ENCODE measurements at places on chromosomes 5 and 9.

DNA sequence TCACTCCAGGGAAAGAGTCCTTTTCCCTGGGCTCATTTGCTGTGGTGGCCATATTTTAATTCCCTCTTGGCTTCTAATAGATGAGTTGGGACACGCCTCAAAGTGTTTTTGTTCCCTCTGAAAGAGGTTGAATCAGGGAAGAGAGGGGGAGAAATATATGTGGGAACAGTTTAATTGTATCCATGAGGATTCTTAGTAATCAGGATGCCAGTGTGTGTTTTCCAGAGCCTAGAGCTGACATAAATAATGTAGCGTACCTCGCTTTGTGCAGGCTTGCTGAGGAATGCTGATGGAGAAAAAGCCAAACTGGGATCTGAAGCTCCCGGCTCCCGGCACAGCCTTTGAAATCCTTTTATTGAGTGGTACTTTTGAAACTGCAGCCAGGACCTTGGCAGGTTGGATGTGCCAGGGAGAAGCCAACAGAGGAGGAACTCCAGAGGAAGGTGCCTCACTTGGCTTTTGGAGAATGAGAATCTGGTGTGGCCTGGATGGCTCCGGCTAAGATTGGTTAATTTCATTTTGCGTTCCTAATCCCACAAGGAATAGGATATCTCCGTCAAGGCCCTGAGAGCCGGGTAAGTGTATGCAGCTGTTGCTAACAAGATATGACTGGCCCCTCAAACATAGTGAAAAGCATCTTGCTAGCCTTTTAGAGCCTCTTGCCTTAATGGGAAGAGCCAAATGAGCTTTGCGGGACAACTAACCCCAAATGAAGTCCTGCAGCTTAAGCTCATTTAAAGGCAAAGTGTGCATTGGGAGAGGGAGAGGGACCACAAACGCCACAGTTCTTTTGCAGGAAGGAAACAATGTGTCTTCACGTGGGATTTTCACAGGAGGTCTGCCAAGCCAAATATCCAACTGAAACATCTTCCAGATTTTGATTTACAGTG is 471.1 kb upstream of the WWC1 start:
- no peak for DNase-seq

GRCh38 chr9:33686942-33687341 is 108.4 kb upstream of the PRSS3 start:
- no peak for DNase-seq

GRCh38 chr5:119458911-119459632 is 6.8 kb downstream of the HSD17B4 start:
- DNase-seq, result no peak

GRCh38 chr9:130237763-130238524 is 27.6 kb upstream of the HMCN2 start:
- no peak for DNase-seq

- no peak for DNase-seq
Observed at GRCh38 chr5:150081541-150082283, 4.6 kb downstream of the CSF1R start.

DNA sequence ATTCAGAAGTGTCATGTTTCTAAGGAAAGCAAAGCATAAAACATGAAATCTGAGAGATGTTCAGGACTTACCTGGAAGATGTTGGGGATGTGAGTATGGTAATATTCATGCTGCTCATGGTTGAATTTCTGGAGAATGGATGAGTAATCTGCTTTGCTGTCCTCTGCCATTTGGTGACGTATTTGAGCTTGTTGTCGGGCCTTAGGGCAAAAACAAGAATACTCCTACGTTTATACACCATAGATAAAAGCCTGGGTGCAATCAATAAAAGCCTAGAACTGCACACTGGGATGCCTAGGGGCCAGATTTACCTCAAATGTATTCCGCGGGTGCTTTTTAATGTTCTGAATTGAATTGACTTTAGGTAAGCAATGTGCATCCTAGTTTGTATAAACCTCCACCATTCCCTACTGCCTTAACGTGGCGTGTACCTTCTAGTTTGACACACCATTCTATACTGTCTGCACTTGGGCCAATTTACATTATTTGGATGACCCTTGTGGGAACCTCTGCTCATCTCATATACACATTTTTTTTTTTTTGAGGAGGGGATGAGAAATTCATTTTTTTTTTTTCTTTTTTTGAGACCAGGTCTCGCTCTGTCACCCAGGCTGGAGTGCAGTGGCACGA is 94.4 kb downstream of the USP20 start:
- no peak for DNase-seq

- peak; percentile 63 for DNase-seq
Observed at GRCh38 chr5:92674321-92674720, 906.7 kb downstream of the NR2F1-AS1 start.

All from NCI-H1930 (cell line).